ENCODE measurements at places on chromosomes 1 and 21.

- no peak for DNase-seq
Observed at GRCh38 chr1:12031039-12031980, 12.0 kb downstream of the MIIP start.

GRCh38 chr1:177427811-177428210 lies 257.1 kb downstream of the BRINP2 start:
- no peak for DNase-seq

DNA sequence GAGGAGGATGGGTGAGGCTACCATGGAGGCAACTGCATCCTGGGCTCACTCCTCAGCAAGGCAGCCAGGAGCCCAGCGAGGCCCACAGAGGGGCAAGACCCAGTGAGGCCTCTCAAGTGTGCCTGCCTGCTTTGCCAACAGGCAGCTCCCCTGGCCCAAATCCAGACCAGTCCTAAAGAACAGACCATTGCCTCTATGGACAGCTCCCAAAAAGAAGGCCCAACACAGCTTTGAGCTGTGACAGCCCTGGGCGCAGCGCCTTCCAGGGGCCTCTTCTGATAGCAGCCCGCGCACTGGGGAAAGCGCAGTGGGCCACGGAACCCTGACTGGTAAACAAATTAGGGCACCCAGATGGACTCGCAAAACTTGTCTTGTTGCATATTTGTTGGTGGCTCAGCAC lies 25.5 kb downstream of the C1orf198 start:
- no peak for DNase-seq

- DNase-seq, result no peak
Observed at GRCh38 chr1:21139601-21140000, 37.1 kb downstream of the EIF4G3 start.

DNA sequence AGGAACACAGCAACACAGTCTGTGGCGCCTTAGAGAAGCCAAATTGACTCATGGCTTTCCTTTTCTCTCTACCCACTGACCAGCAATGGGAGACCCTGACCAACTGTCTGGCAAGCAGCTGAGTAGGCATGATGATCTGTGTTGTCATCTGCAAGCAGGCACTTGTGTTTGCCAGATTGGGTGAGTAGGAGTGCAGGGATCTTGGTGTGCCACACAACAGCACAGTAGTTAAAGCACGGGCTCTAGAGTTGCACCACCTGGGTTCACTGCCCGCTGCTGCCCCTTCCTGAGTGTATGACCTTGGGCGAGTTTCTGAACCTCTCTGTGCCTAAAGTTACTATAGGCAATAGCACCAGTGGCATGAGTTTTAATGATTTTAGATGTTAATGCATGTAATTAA lies 95.7 kb upstream of the CD53 start:
- no peak for DNase-seq
